ENCODE measurements at places on chromosomes 2 and 18.

DNA sequence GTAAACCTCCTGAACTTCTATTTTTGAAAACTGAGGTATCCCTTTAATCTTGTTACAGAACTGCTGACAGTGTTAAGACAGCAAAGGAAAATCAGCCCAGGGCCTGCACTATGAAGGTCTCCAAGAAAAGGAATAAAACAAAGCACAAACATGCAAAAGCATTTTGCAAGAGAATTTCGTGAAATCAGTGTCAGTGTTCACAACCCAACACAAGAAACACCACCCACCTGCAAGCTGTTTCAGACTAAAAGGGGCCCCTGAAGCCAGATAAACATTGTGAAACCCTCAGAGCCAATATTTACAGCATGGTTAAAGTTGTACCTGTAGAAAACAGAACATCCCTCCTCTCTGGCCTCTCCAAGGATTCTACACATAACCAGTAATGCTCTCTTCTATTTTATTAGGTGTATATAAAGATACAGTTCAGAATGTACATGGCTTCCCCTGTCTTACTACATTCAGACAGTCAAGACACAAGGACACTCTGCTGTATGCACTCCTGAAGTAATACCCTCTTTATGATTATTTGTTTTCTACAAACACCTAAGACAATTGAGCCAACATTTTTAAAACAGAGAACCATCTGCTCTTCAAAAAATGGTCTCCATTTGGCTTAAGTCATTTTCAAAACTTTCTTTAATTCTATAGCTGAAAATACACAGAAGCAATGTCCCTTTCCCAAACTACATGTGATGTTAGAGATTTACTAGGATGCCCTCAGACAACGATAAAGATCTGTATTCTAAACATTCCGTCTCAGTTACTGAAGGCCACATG is 149.5 kb upstream of the ZFP36L2 start:
- no peak for DNase-seq

DNA sequence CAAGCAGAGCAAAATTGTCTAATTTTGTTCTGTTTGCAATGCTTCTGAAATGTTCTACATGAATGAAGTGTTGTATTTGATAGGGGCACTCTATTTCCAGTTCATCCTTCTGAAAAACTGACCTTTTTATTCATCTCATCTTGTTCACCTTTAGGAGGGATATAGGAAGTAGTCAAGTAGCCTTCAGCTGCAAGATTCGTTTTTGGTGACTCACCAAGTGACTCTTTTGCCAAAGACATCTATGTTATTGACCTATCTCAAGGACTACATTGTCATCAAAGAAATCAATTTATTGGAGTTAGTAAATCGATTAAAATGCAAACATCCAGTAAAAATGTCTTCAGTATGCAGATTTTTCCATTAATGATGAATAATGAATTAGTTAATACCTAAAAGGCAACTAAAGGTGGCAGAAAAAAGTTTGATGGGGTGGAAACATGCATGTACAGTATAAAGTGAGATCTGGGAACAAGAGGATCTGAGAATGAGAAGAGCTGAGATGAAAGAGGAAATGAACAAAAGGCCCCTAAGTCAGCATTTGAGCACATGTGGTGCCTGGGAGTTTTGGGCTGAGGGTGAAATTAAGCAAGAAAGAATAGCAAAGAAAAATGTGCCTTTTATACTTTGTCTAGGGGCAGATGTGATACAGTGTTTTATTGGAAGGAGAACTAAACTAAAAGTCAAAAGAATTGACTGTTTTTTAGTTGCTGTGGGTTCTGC is 255.1 kb upstream of the LINC00305 start:
- no peak for DNase-seq

GRCh38 chr2:10046931-10047330 is 3.6 kb downstream of the KLF11 start:
- DNase-seq: no peak

DNA sequence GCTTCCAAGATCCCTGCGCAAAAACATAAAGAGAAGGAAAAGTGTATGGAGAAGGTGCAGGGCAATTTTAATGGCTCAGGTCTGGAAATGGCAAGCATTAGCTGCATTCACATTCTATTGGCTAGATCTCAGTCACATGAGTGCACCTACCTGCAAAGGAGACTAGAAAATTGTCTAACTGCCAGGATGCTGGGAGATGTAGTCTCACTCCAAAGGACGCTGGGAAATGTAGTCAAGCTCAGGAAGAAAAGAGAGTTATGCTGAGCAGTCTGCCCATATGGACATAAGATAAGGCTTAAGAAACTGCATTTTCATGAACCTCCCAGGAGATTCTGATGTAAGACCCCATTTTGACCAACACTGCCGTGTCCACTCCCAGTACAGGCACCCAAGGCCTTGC is 9.5 kb upstream of the KLHL29 start:
- DNase-seq: no peak

- DNase-seq: no peak
Measured at GRCh38 chr2:145464866-145465265, 944.9 kb upstream of the ZEB2 start.

GRCh38 chr2:233458826-233459225 is 104.5 kb downstream of the DGKD start:
- no peak for DNase-seq

GRCh38 chr2:30216157-30216556 is 15.2 kb upstream of the LBH start:
- DNase-seq: no peak

- no peak for DNase-seq
Measured at GRCh38 chr2:225104971-225105370, 62.7 kb upstream of the DOCK10 start.

DNA sequence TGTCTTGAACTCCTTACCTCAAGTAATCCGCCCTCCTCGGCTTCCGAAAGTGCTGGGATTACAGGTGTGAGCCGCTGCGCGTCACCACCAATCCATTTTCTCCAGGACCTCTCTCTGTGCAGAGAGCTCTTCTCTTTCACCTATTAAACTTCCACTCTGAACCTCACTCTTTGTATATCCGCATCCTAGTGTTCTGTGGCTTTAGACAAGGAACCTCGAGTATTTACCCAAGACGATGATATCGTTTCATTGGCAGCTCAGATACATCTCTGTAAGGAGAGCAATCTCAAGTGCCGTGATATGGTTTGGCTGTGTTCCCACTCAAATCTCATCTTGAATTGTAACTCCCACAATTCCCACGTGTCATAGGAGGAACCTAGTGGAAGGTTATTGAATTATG is 15.1 kb upstream of the WDR33 start:
- DNase-seq: no peak

GRCh38 chr2:25981596-25982272 is 563 bp downstream of the KIF3C start:
- DNase-seq: no peak

DNA sequence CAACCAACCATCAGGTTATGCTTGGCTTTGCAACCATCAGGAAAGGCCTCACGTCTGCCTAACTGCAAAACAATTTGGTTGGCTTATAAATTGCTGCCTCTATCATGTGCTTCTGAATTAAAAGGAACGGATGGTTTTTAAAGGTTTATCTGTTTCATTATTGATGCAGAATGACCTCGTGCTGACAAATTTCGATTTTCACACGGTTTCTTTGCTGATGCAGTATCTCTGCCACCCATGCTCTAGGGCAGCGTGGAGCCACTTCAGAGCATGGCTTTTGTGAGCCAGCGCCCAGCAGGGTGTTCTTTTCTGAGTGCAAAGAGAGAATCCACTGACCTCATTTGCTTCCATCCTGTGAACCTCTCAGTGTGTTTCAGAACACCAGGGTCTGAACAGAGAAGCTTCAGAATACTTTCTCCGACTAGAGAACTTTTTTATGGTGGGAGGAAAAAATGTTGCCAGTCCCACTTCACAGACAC is 143.1 kb upstream of the L3MBTL4 start:
- no peak for DNase-seq

GRCh38 chr2:230984393-230985220 is 11.3 kb upstream of the SPATA3 start:
- DNase-seq: peak; percentile 21

DNA sequence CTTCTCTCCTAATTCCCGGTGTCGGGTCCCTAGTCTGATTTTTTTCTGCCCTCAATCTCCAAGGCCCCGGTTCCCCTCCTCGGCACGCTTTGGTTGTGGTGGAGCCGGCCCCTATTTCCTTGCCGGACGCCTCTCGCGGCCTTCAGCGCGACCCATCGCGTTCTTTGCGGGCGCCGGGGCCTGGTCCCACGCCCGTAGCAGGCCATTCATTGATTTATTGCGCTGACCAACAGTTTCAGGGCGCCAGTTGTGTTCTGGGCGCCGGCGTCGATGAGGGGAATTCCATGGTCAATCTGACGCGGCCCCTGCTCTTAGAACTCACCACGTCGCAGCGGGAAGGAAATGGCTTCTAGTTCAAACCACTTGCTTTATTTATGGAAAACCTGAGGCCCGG is 396 bp downstream of the CNOT9 start:
- peak; percentile 29 for DNase-seq

DNA sequence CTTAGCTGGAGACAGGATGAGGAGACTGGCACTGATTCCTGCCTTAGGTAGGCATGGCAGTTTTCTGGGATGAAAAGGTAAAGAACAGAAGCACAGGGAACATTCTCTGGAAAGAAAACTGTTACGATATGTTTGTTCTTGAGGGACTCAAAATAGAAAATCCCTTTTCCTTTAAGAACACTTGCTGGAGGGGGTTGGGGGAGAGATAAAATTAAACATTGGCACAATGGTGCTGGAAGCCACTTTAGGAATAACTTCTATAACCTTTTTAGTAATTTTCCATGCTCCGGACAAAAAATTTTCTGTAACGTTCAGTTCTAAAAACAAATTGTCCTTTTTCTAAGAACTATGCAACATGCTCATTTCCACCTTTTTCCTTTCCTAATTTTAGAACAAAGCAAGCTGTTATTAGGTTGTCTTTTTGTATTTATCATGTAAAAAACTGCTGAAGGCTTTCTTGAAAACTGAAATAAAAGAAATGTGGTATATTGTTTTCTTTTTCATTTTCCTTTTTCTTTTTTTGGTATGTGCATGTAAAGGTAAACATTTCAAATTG is 343.8 kb downstream of the EPHA4 start:
- no peak for DNase-seq

DNA sequence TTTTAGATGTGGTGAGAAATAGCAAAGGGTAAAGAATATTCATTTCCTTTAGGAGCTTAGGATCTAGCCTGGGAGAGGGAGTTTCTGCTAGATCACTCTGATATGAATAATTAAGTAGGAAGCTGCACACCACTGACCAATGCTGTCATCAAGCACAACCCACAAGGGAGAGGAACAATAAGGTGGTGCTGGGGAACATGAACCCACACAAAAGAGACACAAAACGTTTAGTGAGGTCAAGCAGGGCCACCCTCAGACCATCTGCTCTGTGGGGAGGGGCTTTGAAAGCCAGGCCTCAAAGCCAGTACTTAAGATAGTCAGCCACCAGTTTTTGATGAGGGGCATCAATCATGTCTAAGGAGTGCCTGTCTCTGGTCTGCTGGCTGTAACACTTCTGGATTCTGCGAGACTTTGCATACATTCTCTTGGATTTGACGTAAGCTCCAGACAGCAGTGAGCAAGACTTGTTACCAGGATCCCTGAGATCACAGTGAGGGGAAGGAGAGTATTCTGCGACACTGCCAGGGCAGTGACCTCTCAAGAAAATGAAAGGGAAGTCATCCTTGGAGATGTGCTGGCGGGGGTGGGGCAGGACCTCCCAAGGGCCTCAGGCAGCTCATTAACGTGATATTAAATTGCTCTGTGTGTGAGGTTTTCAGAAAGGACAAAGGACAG is 127.0 kb downstream of the CCBE1 start:
- DNase-seq: no peak

DNA sequence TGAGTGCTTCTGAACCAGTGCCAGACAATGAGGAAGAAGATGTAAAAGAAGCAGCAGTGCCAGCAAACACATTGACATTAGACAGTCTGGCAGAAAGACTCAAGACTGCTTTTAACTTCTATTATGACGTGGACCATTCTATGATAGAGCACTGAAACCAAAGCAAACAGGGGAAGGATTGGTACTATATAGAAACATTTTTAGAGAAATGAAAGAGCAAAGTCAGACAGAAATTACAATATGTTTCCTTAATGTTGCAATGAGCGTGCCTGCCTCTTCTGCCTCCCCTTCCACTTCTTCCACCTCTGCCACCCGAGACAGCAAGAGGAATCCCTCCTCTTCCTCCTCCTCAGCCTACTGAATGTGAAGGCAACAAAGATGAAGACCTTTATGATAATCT is 39.7 kb downstream of the DHX57 start:
- DNase-seq: no peak

DNA sequence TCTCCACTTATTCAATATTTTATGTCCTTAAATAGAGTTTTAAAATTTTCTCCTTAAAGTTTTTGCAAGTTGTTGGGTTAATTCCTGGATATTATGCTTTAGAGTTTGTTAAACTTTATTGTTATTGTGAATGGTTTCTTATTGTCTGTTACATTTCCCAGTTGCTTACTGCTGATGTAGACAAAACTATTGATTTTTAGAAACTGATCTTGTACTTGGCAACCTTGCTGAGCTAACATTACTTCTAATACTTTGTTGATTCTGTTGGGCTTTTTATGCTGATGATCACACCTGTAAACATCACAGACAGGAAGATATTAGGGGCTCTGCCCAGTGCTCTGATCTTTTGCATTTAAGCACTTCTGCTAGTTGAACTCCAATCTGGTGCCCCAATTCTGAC is 2.8 kb upstream of the CLIP4 start:
- no peak for DNase-seq

- DNase-seq: no peak
Measured at GRCh38 chr18:79826966-79827365, 29.2 kb downstream of the KCNG2 start.

DNA sequence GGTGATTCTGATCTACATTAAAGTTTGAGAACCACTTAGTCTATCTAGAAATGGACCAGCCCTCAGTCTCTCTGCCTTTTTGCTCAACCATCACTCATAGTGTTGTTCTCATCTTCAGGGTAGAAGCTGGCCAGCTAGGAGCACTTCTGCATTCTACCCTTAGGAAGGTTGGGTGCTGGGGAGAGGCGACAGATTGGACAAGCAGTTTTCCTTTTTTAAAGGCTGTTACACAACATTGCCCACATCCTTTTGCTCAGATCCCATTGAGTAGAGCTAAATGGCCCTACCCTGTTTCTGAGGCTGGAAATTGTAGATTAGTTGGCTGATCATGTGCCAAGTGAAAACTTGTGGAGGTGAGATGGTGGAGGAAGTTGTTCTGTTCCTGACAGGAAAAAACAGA is 35.6 kb downstream of the OSBPL6 start:
- DNase-seq: no peak

- no peak for DNase-seq
Measured at GRCh38 chr2:120236316-120236715, 13.1 kb upstream of the TMEM185B start.

Data from stimulated activated CD4-positive, alpha-beta T cell treated with anti-CD3 and anti-CD28 coated beads, Interleukin-1b, Interleukin-23, amount 100 ng/mL, for 24 hours (primary cell).